ENCODE measurements at places on chromosomes 1 and 21.

DNA sequence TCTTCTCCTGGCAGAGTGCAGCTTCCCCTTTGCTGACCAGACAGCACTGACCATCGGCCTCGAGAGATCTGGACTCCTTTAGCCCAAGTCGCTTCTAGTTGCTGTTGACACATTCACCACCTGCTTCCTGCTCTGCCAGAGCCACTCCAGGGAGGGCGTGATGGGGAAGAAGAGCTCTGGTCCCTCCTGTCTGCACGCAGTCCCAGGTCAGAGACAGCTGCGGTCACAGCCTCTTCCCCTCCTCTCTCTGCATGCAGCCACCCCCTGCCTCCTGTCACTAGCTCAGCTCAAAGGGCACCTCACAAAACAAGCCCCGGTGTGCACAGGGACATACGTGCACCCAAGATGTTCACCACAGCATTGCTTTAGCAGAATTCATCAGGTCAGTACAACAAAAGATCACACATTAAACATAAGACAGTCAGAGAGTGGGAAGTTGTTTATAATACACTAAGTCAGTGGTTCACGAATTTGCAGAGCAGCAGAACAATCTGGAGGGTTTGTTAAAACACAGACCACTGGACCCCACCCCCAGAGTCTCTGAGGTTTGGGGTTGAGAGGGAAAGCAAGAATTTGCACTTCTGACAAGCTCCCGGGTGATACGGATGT lies 132.9 kb downstream of the SYF2 start:
- peak overlapping the region; percentile 14 for H3K4me3 ChIP-seq
- H3K27me3 ChIP-seq = no peaks in the 10 kb centered on the region
- peaks cover 44% of the 10 kb centered on the region for H3K4me1 ChIP-seq

DNA sequence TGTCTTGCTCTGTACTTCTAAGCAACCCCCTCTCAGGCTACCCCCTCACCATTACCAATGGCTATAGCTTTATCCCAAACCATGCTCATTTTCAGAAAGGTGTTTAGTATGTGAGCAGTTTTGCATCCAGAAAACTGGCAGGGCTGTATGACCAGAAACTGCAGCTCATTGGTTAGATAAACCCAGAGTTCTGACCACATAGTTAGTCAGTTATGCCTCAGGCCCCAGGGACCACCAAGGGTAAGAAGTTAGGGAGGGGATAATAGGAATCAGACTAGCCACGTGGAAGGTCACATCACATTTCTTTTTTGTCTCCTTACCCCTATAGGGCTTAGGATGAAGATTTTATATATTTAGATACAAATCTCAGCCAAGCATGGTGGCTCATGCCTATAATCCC lies 1.2 kb downstream of the ITGA10 start:
- no peaks in the 10 kb centered on the region for H3K27me3 ChIP-seq
- peaks cover 40% of the 10 kb centered on the region for H3K36me3 ChIP-seq
- no peak overlapping the region for H3K27ac ChIP-seq

DNA sequence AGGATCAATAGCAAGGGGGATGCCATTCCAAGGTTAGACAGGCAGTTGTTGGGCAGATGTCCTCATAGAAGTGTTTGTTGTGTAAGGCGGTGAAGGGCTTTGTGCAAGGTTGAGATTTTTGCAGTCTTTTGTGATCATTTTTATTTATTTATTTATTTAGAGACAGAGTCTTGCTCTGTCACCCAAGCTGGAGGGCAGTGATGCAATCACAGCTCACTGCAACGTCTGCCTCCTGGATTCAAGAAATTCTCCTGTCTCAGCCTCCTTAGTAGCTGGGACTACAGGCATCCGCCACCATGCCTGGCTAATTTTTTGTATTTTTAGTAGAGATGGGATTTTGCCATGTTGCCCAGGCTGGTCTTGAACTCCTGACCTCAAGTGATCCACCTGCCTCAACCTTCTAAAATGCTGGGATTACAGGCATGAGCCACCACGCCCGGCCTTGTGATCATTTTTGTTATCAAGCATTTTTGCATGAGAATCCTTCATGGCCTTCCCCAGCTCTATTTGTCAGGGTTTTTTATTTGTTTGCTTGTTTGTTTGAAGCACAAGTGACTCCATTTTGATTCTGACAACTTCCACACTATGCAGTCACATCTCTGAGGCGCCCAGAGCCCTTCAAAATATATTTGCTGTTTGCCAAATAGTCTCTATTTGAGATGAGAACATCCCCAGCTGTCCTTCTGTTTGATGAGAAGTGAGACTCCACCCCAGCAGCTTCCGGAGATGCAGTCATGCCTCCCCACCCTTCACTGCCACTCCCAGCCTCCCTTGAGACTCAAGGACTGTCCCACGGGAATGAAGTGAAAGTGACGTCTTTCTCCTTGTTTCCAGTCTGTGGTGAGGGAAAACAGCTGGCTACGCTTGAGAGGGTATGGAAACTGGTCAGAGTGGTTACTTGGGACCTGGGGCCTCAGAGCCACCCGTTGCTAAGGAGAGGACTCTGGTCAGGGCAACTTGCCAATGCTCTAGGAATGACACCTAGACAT lies 38.0 kb downstream of the TMEM50B start:
- peak; percentile 69 for DNase-seq
- no peaks in the 10 kb centered on the region for H3K27me3 ChIP-seq
- peaks cover 75% of the 10 kb centered on the region for H3K4me1 ChIP-seq
- peak overlapping the region; percentile 37 for H3K4me3 ChIP-seq
- H3K27ac ChIP-seq = peak overlapping the region; percentile 93

DNA sequence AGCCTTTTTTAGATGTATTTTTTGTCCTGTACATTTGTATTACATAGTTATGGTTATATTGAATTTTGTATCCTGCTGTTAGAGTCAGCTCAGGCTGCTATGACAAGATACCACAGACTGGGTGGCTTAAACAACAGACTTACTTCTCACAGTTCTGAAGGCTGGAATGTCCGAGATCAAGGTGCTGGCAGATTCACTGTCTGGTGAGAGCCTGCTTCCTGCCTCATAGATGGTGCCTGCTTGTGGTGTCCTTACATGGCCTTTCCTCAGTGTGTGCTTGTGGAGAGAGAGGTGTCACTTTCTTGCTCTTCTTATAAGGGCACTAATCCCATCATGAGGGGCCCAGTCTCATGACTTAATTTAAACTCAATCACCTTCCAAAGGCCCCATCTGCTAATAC lies 23.1 kb upstream of the MYSM1 start:
- no peaks in the 10 kb centered on the region for H3K27me3 ChIP-seq
- no peak for DNase-seq
- H3K4me3 ChIP-seq = no peak overlapping the region
- H3K36me3 ChIP-seq = no peaks in the 10 kb centered on the region
- H3K4me1 ChIP-seq = peaks cover 7% of the 10 kb centered on the region

DNA sequence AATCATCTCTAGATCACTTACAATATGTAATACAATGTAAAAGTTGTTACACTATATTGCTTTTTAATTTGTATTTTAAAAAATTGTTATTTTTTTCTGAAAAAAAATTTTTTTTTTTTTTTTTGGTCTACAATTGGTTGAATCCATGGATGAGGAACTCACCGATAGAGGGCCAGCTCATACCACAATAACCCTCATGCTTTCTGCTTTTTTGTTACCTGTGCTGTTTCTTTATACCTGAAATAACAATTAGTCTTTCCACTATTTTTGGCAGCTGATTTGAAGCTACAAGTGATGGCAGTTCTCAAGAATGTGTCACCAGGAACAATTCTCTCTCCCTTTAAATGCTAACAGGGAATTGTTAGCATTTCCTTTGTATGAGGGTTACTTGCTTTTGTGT lies 12.0 kb downstream of the SMG7 start:
- peaks cover 32% of the 10 kb centered on the region for H3K36me3 ChIP-seq
- no peak for DNase-seq
- no peak overlapping the region for H3K27ac ChIP-seq
- H3K4me1 ChIP-seq = peaks cover 38% of the 10 kb centered on the region
- no peak overlapping the region for H3K4me3 ChIP-seq
- no peaks in the 10 kb centered on the region for H3K27me3 ChIP-seq
